ENCODE measurements at places on chromosomes 16 and 17. TPM values are rescaled to one million over a fixed set of nuclear protein-coding genes. Genes with fewer than 3 reads are reported as not detected.

The NPIPA2 gene
- 12.8 TPM for total RNA-seq

The HOXB7 gene
- 0.63 TPM for total RNA-seq

The SLFN11 gene
- total RNA-seq = 87.1 TPM

The PLA2G10 gene
- not detected for total RNA-seq

The SERPINF2 gene
- 9.8 TPM for total RNA-seq

The MYH10 gene
- 1,719 TPM for total RNA-seq

The NGFR gene
- 22.5 TPM for total RNA-seq

The TUBB3 gene
- total RNA-seq = 18.0 TPM

The TMEM114 gene
- not detected for total RNA-seq

The KRTAP4-9 gene
- total RNA-seq = not detected

The EME1 gene
- total RNA-seq = not detected

The CBX2 gene
- total RNA-seq = not detected

The EPN2 gene
- total RNA-seq = 47.9 TPM

DNA sequence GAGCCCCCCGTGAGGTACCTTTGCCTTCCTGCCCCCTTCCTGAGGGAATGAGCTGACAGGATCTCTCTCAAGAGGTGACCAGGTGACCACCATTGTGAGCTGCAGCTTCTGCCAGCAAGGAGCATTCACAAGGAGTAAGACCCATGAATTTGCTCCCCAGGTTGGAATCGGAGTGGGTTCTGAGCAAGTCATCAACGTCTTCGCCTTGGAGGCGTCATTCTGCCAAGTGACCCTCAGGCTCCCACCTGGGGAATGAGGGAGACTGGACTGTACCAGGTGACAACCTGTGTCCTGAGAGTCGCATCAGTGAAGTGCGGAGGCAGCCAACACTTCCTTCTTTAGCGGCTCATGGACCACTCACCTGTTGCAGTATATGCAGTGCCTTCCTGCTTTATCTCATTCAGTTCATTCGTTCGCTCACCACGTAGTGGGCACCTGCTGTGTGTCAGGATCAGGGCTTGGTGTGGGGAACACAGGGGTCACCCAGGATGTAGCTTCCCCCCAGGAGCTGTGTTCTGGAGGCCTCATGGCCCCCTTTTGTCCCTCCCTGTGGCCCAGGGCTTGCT lies 22.8 kb downstream of the WSCD1 start:
- no peak for DNase-seq

GRCh38 chr17:82276938-82277337 lies 3.4 kb upstream of the CSNK1D start:
- DNase-seq = no peak

DNA sequence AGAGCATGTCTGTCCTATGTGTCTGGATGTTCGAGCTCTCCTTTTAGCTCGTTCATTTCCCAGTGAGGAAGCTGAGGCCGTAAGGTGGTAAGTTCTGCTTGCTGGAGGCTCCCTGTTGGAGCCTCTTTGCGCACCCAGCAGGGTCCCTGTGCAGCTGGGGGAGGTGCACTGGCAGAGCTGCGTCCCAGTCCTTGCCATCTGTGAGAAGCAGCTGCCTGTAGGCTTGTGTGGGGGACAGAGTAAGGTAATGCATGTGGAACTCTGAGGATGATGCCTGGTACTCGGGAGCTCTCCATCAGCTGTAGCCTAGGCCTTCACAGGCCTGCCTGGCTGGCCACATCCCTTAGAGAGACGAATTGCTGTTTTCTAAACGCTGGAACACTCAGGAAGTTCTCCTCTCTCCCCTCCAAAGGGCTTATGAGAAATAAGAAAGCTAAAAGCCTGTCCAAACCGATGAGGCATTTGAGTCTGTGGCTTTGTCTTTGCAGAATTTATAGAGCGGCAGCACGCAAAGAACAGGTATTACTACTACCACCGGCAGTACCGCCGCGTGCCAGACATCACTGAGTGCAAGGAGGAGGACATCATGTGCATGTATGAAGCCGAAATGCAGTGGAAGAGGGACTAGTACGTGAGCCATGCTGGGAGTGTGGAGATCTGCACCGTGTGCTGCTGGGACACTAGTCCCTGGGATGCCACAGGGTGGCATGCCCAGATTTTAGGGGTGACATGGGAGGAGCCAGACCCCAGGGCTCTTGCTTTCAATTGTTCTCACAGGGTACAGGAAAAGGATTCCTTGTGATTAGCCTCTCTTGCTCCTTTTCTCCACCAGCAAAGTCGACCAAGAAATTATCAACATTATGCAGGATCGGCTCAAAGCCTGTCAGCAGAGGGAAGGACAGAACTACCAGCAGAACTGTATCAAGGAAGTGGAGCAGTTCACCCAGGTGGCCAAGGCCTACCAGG lies 1.6 kb downstream of the NDUFB10 start:
- DNase-seq = no peak

- no peak for DNase-seq
Observed at GRCh38 chr17:50918071-50918932, 52.1 kb upstream of the TOB1 start.

DNA sequence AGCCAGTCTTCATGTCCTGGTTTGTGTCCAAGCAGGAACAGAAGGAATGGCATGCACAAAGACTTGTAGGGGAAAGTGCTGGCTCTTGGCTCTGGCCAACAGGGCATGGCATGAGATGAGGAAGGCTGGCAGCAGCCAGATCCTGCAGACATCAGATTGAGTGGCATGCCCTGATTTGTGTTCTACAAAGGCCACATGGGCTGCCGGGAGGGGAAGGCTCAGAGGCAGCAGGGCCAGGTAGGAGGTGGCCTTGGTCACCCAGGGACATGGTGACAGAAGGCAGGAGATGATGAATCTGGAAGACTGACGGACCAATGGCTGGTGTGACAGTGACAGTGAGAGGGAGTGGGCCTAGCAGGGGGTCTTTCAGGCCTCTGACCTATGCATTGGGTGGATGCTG lies 33.7 kb downstream of the SMPD3 start:
- DNase-seq = no peak

GRCh38 chr17:63626551-63627180 lies 4.4 kb downstream of the MAP3K3 start:
- DNase-seq = no peak

GRCh38 chr17:35313875-35314409 lies 59.5 kb downstream of the SLFN11 start:
- no peak for DNase-seq

- DNase-seq = no peak
Observed at GRCh38 chr17:55318081-55318480, 53.3 kb downstream of the HLF start.

GRCh38 chr17:80843741-80844156 lies 147.9 kb upstream of the CHMP6 start:
- DNase-seq = no peak

GRCh38 chr16:3444032-3444388 lies 530 bp downstream of the NAA60 start:
- DNase-seq = no peak

DNA sequence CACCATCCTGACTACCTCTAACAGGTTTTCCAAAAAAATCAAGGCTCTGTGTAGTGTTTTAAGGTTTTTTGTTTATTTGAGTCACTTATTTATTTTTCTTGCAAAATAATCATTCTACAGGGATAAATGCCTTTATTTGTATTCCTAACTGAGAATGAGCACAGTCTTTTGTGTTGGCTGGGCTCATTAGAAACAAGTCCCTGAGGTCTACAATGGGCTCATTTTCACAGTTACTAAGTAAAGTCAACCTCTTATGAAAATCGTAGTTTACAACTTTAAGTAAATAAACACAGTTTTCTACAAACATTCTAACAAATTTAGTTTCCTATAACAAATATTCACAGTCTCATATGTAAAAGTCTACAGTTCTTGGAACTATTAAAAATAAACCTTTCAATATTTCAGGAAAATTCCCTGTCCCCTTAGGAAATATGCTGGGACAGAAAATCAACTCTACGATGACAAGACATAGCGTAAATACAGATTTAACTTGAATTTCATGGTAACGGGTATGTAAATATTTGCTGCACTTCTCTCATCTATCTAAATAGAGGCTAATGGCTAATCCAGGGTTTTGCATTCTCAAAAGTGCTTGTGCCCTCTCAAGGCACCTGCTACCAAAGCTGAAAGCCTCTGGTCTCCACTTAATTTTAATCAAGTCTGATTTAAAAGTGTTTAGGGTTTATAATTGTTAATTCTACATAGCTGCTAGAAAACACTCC lies 31.5 kb upstream of the CDH5 start:
- no peak for DNase-seq

GRCh38 chr17:17892009-17892408 lies 55.2 kb upstream of the SREBF1 start:
- DNase-seq = no peak

DNA sequence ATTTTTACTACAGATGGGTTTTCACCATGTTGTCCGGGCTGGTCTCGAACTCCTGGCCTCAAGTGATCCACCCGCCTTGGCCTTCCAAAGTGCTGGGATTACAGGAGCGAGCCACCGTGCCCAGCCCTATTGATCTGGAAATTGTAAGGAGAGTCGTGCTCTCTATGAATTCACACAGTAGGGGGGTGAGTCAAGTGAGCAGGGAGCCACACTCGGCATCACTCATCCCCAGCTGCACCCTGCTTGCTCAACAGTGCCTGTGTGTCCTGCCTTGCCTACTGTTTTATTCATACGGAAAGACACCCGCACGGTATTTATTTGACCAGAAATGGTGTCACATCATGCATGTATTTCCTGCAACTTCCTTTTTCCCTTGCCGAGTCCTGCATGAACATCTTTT lies 157.2 kb upstream of the FOXF1 start:
- no peak for DNase-seq

GRCh38 chr17:44910231-44911106 lies 4.8 kb downstream of the GFAP start:
- DNase-seq = no peak

DNA sequence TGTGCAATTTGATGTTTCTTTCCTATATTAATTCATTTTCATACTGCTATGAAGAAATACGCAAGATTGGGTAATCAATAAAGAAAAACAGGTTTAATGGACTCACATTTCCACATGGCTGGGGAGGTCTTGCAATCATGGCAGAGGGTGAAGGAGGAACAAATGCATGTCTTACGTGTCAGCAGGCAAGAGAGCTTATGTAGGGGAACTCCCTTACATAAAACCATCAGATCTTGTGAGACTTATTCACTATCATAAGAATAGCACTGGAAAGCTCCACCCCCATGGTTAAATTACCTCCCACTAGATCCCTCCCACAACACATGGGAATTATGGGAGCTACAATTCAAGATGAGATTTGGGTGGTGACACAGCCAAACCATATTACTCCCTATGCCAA lies 418.9 kb upstream of the MAF start:
- DNase-seq = no peak

DNA sequence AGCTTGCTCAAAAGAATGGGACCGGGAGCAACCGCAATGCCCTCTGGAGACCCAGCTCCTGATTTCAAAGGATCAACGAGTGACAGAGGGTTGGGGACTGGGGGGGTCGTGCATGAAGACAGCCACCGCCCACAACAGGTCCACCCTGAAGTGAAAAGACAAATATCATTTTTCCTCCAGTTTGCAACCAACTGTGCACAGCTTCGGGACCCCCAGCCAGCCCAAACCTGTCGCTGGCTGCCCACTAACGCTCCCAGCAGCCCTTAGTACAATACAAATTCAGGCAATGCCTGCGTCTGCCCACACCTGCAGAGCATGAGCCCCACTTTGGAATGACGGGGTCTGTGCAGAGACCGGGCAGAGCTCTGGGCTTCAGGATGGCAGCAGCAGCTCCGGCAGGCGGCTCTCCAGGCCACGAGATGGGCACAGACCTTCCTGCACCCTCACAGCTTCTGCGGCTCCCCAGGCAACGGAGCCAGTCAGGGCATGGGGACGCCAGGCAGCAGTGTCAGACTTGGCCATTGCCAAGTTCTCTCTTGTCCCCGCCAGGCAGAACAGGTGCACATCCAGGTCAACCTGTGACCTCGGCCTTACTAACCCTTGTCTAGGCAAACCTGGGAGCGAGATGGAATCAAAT lies 60.1 kb downstream of the TBC1D16 start:
- DNase-seq = no peak

GRCh38 chr17:2865228-2865627 lies 69.0 kb downstream of the RAP1GAP2 start:
- DNase-seq = no peak

- no peak for DNase-seq
Observed at GRCh38 chr17:15444805-15445204, 22.6 kb downstream of the CDRT4 start.

DNA sequence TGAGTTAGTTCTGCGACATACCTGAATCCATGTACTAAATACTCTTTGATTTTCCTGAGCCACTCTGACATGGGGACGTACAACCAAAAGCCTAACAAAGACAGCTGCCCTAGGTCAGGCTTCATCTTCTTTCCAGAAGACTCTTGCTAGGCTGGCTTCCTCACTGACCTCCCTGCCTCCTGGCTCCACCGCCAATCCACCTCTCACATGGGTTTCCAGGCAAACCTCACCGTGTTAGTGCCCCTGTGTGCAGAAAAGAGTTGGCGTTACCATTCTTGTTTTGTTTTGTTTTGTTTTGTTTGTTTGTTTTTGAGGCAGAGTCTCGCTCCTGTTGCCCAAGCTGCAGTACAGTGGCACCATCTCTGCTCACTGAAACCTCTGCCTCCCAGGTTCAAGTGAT lies 135.3 kb downstream of the WSCD1 start:
- DNase-seq = no peak

DNA sequence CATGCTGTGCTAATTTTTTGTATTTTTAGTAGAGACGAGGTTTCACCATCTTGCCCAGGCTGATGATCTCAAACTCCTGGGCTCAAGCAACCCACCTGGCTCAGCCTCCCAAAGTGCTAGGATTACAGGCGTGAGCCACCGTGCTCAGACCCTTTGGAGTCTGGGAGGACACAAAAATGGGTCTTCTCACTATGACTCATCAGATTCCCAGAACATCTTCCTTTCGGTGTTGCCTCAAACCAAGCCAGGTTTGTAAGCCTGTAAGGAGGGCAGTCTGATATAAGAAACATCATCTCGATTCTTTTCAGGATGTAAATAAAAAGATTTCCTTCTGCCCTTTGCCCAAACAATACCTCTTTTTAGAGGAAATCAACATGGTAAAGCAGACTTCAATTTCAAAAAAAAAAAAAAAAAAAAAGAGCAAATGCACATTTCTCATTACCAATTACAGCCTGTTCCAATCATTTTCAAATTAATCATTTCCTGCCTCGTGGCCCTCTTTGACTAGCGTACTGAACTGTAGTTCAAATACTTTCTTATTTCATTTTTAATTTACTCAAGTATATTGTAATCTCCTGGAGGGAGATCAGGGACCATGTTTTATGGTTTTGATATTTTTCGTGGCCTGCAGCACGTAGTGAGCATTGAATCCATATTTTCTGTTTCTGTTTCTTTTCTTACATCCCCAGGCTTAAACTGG lies 409.6 kb downstream of the GRIN2A start:
- no peak for DNase-seq

GRCh38 chr16:57284209-57284951 lies at the start of gene PLLP:
PLLP (minus strand) TSS chr16:57284672; CDS start chr16:57284540, 132 bp downstream.
- no peak for DNase-seq

GRCh38 chr16:75471723-75472633 lies 7.5 kb upstream of the TMEM170A start:
- DNase-seq = no peak

GRCh38 chr17:521183-521525 lies 168.5 kb upstream of the RPH3AL start:
- no peak for DNase-seq

- no peak for DNase-seq
Observed at GRCh38 chr16:70526403-70526802, 2.8 kb downstream of the SF3B3 start.

- DNase-seq = no peak
Observed at GRCh38 chr17:65660947-65661346, 99.5 kb upstream of the AXIN2 start.

- no peak for DNase-seq
Observed at GRCh38 chr16:4180511-4180910, 61.4 kb downstream of the SRL start.

- peak; percentile 68 for DNase-seq
Observed at GRCh38 chr17:7687072-7687907, at the start of gene TP53. TP53 (minus strand) TSS chr17:7687490; CDS start chr17:7676594, 10,896 bp downstream.

- no peak for DNase-seq
Observed at GRCh38 chr17:41338961-41339485, 11.6 kb downstream of the KRT33A start.

Data from thoracic aorta (tissue), 2 donors.